ENCODE measurements at places on chromosomes 1 and 21. TPM values are rescaled to one million over a fixed set of nuclear protein-coding genes. Genes with fewer than 3 reads are reported as not detected.
A peak's percentile ranks its signal among the peaks of the same experiment; 100 is the strongest.

The TFAP2E gene
- total RNA-seq = 1.4 TPM

The TAS1R1 gene
- total RNA-seq = not detected

The OR10J1 gene
- total RNA-seq = not detected

GRCh38 chr1:163980394-163980793, 578.6 kb upstream of the PBX1 start:
- no peak for DNase-seq

- no peak for DNase-seq
Measured at GRCh38 chr21:17799414-17800164, 19.6 kb downstream of the C21orf91 start.

DNA sequence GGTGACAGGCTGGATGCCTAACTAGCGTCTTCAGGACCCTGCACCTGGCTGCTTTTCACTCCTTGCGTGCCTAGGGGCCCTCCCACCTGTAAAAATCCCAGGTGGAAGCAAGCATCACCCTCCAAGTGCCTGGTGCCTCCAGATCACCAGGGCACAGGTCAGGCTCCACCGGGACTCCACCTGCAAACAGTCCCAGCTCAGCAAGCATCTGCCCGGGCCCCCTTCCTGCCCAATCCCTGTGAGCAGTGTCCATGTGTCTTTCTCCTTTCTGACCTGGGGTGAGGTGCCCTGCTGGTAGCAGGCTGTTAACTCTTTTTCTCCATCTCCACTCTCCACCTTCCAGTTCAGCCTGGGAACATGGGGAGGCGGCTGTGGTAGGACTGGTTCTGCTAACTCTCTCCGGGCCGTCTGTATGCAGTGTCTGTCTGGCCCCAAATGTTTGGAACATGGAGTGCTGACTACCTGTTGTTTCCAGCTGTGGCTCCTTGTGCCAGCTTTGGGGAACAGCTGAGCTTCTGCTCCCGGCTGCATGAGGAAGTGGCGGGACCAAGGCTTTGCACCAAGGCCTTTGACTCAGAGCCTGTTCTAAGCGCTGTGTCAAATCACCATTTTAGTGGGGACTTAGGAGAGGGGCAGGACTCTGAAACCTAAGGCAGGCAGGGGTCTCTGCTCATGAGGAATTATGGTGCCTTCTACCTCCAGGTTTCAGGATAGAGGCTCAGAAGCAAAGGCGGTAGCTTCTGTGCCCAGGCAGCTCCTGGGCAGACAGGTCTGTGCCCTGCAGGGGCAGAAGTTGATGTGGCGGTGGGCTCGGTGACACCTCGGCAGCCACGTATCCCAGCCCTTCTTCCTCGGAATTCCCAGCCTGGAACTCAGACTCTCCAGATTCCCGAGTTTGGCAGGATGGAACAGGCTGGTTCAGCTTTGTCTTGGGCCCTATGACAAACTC, 5.5 kb downstream of the GPR137B start:
- DNase-seq = no peak

DNA sequence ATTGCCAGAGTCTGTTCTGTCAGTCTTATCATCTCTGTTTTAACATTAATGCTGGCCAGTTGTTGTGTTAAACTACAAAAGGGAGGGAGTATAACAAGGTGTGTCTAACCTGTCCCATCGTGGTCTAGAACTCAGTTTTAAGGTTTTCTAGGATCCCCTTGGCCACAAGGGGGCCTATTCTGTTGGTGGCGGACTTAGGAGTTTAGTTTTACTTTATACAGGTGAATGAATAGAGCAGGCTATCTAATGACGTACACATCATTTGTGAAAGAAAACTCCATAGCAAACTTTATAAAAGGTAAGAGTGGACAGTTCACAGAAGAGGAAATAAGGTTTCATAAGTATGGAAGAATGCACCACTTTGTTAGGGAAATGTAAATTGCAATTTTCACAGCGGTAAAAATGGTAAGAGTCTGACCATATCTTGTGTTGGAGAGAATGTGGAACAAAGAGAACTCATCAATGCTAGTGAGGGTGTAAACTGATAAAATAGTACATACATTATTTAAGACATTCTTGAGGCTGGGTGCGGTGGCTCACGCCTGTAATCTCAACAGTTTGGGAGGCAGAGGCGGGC, 2.5 kb upstream of the ATF6 start:
- DNase-seq = peak; percentile 30

DNA sequence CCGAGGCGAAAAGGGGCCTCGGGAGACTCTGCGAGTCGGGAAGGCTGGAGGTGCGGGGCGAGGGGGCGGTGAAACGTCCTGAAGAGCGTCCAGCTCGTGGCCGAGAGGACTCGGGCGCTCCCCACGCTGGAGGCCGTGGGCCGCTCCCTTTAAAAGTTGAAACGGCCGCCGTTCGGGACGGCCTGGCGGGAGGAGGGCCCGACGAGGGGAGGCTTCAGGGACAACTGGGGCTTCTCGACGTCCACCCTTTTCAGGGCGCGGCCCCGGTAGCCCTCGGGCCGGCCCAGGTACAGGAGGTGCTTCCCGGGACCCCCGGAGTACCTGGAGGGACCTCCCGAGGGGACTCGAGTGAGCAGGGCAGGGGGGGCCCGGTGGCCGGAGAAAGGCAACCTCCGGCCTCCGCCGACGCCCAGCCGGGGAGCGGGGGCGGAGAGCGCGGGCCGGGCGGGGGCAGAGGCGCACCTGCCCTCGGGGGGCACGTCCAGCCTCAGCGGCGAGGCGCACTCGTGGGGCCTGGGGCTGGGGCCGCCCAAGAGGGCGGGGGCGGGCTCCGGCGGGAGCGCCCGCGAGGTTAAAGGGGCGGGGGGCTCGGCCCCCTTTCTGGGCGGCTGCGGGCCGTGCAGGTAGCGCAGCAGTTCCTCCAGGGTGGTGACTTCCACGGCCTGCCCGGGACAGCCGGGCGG, 14.0 kb downstream of the SEMA6C start:
- DNase-seq = no peak

GRCh38 chr1:2585318-2586092, 1.1 kb upstream of the PRXL2B start:
- DNase-seq = no peak

GRCh38 chr1:12345350-12346217, 115.8 kb downstream of the VPS13D start:
- no peak for DNase-seq

All from renal cortical epithelial cell (primary cell).